ENCODE measurements at places on chromosomes 16 and 17. TPM values are rescaled to one million over a fixed set of nuclear protein-coding genes. Genes with fewer than 3 reads are reported as not detected.

CLEC18B gene
- 2.3 TPM for total RNA-seq

CES5A gene
- 0.46 TPM for total RNA-seq

PRAC1 gene
- not detected for total RNA-seq

ALOX12 gene
- total RNA-seq = not detected

ABCC12 gene
- 0.46 TPM for total RNA-seq

CCL18 gene
- not detected for total RNA-seq

GPR179 gene
- total RNA-seq = 4.6 TPM

SDK2 gene
- 8.8 TPM for total RNA-seq

PLK1 gene
- total RNA-seq = 5.1 TPM

CMTM2 gene
- total RNA-seq = not detected

MEIOB gene
- total RNA-seq = 1.8 TPM

FOXO3B gene
- 11.8 TPM for total RNA-seq

DNAAF8 gene
- 2.1 TPM for total RNA-seq

OSGIN1 gene
- 0.23 TPM for total RNA-seq

TTYH2 gene
- 13.8 TPM for total RNA-seq

CCL11 gene
- not detected for total RNA-seq

EFNB3 gene
- 42.4 TPM for total RNA-seq

RDM1 gene
- total RNA-seq = 3.0 TPM

AOC3 gene
- total RNA-seq = 0.46 TPM

ITGAD gene
- not detected for total RNA-seq

CCL14 gene
- not detected for total RNA-seq

NLGN2 gene
- total RNA-seq = 19.1 TPM

ZFP90 gene
- 102 TPM for total RNA-seq

CCL23 gene
- not detected for total RNA-seq

SEPTIN1 gene
- 1.2 TPM for total RNA-seq

PRSS33 gene
- not detected for total RNA-seq

PRRT2 gene
- total RNA-seq = 34.1 TPM

ZNF768 gene
- 26.5 TPM for total RNA-seq

PHKG2 gene
- total RNA-seq = 15.0 TPM

EDC4 gene
- 52.4 TPM for total RNA-seq

ABCA8 gene
- total RNA-seq = 7.4 TPM

SDR42E2 gene
- 0.23 TPM for total RNA-seq

EMP2 gene
- total RNA-seq = 6.0 TPM

GFAP gene
- total RNA-seq = 1,198 TPM

TRPV2 gene
- 11.1 TPM for total RNA-seq

SMARCD2 gene
- total RNA-seq = 11.5 TPM

SALL1 gene
- 8.1 TPM for total RNA-seq

PVALEF gene
- not detected for total RNA-seq

RND2 gene
- 28.4 TPM for total RNA-seq

CSH2 gene
- total RNA-seq = not detected

P2RX1 gene
- 0.23 TPM for total RNA-seq

SLC5A2 gene
- total RNA-seq = 2.1 TPM

ATP1B2 gene
- total RNA-seq = 27.5 TPM

MAP2K6 gene
- total RNA-seq = 26.3 TPM

HNF1B gene
- total RNA-seq = not detected

MYH1 gene
- total RNA-seq = not detected

DPEP2 gene
- 1.4 TPM for total RNA-seq

CPSF4L gene
- total RNA-seq = not detected

TXNL4B gene
- 11.3 TPM for total RNA-seq

SLC13A2 gene
- total RNA-seq = not detected

TACO1 gene
- 10.1 TPM for total RNA-seq

RNF227 gene
- 8.1 TPM for total RNA-seq

KRT40 gene
- not detected for total RNA-seq

KRTAP4-7 gene
- total RNA-seq = not detected

BCAR1 gene
- 25.8 TPM for total RNA-seq

MEIOC gene
- total RNA-seq = not detected

DNASE1L2 gene
- 2.8 TPM for total RNA-seq

ELMO3 gene
- total RNA-seq = 0.69 TPM

All from diencephalon (tissue), 1 donor.